ENCODE measurements at places on chromosomes 3 and 15.

DNA sequence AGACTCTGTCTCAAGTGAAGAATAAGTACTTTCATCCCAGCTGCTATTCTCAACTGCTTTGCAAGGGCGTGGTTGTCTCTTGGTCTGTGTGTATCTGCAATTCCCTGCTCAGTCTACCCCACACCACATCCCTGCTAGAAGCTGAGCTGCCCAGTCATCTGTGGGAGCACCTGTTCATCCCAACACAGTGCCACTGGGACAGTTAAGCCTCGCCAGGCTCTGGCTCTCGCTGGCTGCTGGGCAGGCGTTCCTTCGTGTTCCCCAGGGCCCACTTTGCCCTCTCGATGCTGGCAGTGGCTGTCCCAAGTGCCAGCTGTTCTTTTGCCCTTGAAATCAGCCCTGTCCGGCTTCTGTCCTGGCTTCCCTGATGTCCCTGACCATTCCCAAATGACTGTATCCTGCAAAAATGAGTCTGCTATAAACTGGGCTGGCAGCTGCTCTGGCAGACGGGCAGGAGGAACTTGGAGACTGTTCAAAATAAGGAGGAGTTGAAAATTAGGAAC lies 91.6 kb upstream of the KLHL25 start:
- no peak for DNase-seq

DNA sequence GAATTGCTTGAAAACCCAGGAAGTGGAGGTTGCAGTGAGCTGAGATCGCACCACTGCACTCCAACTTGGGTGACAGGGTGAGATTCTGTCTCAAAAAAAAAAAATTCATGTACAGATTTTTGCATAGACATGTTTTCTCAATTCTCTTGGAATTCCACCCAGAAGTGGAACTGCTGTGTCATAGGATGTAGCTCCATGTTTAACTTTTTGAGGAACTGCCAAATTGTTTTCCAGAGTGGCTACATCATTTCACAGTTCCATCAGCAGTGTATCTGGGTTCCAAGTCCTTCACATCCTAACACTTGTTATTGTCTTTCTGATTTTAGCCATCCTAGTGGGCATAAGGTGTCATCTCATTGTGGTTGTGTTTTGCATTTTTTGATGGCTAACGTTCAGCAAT lies 9.9 kb downstream of the CAPN7 start:
- DNase-seq = no peak

GRCh38 chr3:51024765-51025632 lies 350.3 kb downstream of the DOCK3 start:
- no peak for DNase-seq

GRCh38 chr15:78000091-78000926 lies 77.2 kb downstream of the TBC1D2B start:
- peak; percentile 69 for DNase-seq

GRCh38 chr15:47610736-47611135 lies 106.6 kb upstream of the SEMA6D start:
- DNase-seq = no peak

GRCh38 chr3:182954553-182955235 lies 25.6 kb downstream of the DCUN1D1 start:
- no peak for DNase-seq

DNA sequence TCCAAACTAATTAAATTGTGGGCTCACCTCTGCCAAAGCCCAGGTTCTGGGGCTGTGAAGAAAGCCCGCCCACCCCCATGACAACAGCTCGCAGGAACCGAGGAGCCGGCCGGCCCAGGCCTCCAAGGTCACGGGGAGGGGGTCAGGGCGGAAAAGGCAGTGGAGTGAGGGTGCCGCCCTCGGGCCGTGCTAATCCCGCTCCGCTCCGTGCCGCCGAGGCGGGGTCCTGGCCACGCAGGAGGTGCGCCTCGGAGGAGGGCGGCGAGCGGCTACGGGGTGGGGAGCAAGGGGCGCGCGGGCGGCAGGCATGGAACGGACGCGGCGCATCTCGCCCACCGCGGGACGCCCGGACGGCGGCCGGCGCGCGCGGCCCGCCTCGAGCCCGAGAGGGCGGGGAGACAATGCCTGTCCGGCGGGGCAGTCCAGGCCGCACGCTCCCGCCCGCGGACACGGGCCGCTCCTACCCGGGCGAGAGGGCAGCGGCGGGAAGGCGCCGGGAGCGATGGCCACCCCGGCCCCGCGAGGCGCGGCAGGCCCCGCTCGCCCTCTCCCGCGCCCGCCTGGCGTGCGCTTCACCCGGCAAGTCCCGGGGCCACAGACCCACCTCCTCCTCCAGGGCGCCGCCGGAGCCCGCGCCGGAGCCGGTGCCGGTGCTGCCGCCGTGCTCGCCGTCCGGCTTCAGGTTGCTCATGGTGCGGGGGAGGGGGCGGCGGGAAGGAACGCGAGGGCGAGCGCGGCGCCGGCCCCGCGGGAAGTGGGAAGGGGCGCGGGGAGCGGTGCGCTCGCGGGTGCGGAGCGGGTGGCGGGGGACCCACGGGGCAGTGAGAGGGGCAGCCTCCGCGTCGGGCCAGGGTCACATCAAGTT lies 528 bp downstream of the RBPMS2 start:
- no peak for DNase-seq

GRCh38 chr3:157098823-157099185 lies 61.1 kb downstream of the CCNL1 start:
- DNase-seq = no peak

GRCh38 chr3:172201870-172202236 lies 162.5 kb downstream of the FNDC3B start:
- DNase-seq = no peak

DNA sequence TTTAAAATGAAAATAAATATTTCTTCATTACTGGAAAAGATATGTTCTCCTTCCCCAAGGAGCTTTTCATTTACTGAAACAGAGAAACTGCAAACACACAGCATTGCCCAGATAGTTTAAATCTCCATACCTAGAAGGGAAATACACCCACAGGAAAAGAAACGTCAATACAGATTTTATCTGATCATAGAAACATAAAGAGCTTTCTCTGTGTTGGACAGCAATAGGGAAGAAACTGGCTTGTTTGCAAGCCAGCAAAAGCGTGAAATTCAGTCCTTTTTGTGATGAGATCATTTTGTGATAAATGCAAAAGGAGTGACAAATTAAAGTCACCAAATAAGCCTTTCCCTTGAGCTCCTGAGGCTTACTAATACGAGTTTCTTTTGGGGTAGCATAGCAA lies 398.0 kb downstream of the TIGIT start:
- no peak for DNase-seq

- no peak for DNase-seq
Measured at GRCh38 chr3:30642849-30643361, 36.5 kb downstream of the TGFBR2 start.

- no peak for DNase-seq
Measured at GRCh38 chr3:53989946-53990345, 98.3 kb upstream of the SELENOK start.

GRCh38 chr3:112308151-112308911 lies 14.3 kb upstream of the SLC9C1 start:
- DNase-seq = no peak

DNA sequence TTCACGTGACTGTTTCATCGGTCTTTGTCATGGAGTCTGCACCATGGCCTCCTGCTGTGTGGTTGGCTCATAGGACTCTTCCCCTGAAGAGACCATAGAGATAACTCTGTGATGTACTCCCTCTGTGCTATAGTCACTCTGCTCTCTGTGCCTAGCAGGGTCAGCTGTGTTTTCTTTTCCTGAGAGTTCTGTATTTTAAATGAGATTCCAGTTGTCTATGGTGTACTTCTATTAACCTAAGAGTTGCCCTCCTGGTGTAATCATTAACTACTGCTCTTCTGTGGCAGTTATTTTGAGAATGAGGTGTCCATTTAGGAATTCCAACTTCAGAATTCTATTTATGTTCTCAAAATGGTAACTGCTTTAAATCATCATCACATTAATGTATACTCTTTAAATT lies 114.5 kb upstream of the ARPP21 start:
- DNase-seq = no peak

GRCh38 chr3:142947799-142948575 lies 15.5 kb downstream of the PAQR9 start:
- no peak for DNase-seq

- DNase-seq = no peak
Measured at GRCh38 chr3:24096695-24097290, 151.7 kb downstream of the NR1D2 start.

- no peak for DNase-seq
Measured at GRCh38 chr3:197713477-197713822, 23.3 kb downstream of the RUBCN start.

GRCh38 chr3:119420196-119420595 lies 43.2 kb downstream of the TMEM39A start:
- no peak for DNase-seq

DNA sequence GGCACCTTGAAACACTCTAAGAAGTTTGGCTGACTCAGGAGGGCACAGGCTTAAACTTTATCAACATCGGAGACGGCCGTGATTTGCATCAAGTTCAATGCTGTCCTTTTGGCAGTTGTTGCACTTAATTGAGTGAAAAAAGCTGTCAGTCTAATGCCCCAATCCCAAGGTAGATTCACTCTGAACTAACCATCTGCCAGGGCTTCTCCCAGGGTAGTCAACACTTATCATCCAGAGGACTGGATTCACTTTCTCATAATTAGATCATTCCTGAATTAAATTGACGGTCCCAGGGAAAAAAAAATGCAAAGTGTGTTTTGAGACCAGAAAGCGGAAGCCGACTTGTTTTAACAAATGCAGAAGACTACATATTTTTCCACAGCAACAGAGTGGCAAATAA lies 28.5 kb downstream of the RORA start:
- no peak for DNase-seq

- DNase-seq = no peak
Measured at GRCh38 chr3:61092870-61093269, 158.4 kb downstream of the FHIT start.

DNA sequence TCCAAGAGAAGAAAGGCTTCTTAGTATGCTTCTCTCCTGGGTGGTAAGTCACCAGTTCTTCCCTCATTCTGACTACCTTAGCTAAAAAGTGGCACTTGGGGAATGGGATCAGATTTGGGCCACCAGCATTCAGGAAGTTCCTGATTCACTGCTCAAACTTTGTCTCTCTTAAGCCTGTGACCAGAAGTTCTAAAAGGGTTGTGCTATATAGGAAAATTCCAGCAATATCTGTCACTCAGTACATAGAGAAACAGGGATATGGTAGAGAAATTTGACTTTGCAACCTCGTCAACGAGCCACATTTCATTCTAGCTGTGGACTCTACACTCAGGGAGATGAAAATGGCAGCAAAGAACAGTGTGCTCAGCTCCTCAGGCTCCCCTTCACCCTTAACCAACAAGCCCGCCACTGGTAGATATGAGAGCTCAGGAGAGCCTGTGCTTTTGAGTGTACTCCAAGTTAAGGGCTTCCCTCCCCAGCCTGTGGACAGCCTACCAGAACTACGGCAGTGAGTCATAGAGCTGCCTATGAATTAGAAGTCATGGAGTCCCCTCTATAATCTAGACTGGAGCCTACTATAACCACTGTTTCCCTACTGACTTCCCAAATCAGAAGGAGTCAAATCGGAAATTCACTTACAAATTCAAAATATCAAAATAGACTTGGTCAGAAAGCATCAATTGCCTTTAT lies 52.6 kb upstream of the MYO5C start:
- DNase-seq = no peak

DNA sequence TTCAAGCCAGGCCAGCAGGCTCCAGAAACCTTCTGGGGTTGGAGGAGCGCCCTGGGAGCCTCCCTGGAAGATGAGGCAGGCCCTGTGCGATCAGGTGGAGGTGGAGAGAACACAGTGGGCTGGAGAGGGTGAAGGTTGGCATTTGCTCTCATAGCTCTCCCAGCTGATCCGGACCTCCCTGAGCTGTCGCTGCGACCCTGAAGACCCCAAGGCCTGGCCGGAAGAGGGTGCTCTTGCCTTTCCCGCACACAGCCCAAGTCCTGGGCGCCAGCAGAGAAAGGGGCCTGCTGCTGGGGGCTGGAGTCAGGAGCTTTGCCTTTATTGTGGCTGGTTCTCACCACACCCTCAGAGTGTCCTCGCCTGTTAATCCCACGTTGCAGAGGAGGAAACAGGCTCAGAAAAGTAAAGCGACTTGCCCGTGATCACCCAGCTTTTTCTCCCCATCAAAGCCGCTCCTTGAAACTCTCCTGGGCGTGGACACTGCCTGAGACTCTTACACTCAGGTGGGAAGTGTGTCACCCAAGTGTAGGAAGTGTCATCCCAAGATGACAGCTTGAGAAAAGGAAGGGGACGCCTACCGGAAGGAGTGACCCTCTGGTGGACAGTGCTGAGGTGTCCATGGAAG lies 8.6 kb upstream of the RPL29 start:
- DNase-seq = no peak

- no peak for DNase-seq
Measured at GRCh38 chr3:54746722-54747121, 181.1 kb downstream of the LRTM1 start.

GRCh38 chr3:98376631-98377030 lies 13.8 kb upstream of the OR5K3 start:
- no peak for DNase-seq

DNA sequence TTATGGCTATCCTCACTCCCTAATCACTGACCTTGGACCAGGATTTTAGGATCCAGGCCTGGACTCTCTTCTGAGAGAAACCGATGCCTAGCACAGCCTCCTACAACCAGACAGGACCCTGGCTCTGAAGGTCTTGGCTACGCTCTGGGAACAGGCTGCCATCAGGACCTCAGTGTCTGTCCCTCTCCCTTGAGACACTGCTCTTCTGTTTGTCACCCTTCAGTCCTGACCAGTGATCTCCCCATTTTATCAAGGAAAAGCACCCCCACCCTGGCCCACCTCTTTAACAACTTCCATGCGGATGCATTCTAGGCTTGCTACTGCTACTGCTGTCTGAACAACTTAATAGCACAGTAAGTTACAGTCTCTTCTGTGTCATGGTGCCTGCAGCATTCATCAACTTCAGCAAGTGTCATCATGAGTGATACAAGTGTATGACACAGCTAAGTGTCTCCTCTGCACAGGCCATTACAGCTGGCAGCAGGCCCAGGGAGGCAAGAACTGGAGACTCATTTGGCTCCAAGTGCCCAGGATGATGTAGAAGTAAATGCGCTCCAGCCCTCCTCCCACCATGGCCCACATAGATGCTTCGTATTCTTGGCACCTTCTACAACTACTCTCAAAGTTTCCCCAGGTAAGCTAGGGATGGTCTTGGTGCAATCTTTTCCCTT lies 302.4 kb downstream of the EPHB1 start:
- DNase-seq = no peak

- DNase-seq = no peak
Measured at GRCh38 chr15:38524156-38524555, 40.5 kb downstream of the RASGRP1 start.

DNA sequence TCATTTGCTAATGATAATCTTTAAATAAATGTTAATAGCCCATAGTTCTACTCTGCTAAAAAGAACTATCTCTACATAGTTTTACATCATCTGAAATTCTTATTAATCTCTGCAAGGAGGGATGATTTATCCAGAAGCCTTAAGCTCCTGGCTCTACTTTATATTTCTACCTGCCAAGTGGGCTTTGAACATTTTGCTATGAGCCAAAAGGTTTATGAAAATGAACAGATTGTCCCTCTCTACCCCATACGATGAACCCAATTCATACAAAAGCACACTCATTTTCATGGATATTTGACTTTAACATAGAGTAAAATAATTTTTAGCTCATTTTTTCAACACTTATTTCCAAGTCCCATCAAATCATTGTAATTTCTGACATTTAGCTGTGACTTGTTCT lies 611.0 kb downstream of the NSUN3 start:
- no peak for DNase-seq

Measured in LNCaP clone FGC (cell line).